ENCODE measurements at places on chromosomes 11 and 22.

GRCh38 chr11:22798901-22799300 is 30.7 kb downstream of the SVIP start:
- DNase-seq, result no peak

DNA sequence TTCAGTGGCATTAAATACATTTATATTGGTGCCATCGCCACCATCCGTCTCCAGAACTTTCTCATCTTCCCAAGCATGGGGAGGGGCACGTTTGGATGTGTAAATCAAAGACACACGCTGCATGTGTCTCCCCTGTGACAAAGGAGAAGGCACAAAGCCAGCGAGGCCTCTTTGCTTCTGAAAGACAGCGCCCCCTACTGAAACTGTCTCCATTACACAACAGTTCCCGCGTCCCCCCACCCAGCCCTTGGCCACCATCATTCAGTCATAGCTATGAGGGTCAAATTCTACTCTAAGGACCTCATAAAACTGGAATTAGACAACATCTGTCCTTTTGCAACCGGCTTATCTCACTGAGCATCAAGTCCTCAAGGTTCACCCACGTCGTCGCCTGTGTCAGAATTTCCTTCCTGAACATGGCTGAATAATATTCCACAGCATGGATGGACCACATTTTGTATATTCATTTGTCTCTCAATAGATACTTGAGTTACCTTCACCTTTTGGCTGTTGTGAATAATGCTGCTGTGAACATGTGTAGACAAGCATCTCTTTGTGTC is 64.8 kb downstream of the IGF2 start:
- no peak for DNase-seq

- no peak for DNase-seq
Observed at GRCh38 chr11:85813721-85814120, 2.8 kb upstream of the SYTL2 start.

DNA sequence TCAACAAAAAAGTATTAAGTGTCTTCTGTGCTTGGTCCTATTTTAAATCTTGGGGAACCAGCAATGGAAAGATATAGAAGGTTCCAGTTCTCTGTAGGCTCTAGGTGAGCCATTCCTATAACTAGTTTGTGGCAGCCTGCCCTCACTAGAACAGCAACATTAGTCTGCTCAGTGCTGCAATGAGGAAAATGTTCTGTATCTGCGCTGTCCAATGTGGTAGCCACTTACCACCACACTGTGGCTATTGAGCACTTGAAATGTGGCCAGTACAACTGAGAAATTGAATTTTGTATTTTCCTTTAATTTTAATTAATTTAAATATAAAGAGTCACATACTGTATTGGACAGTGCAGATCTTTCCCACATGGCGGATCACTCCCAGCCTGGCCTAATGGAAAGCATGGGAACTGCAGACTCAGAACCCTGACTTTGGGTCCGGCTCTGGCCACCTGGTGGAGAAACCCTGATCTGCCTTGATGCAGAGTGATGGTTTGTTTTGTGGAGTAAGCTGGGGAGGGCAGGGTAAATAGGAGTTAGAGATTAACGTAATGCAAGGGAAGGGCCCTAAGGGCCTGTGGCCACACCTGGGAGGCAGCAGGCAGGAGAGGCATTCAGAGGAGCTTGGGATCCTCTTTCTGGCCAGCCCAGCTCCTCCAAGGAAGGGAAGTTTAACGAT is 101.0 kb downstream of the ME3 start:
- DNase-seq, result no peak

- no peak for DNase-seq
Observed at GRCh38 chr11:47378010-47378835, at the start of gene SPI1. Gene SPI1 (minus strand): TSS chr11:47378547. CDS start chr11:47378353, 194 bp downstream.

DNA sequence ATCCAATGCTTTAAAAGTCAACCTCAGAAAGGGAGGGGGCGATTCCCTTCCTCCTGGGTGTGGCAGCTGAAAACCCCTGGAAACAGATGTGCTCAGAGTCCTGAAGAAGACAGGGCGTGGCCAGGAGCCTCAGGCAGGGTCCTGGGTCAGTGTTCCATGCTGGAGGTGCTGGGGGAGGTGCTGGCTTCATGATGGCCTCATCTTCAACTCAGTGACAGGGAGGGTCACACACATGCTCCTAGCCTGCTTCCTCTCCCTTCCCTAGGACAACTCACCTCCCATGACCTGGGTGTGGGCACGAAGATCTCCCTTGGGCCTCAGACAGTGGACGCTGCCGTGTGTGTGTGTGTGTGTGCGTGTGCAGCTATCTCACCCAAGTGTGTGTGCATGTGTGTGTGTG is 245.6 kb upstream of the B3GAT1 start:
- DNase-seq, result no peak

GRCh38 chr11:115617767-115618166 is 113.6 kb upstream of the CADM1 start:
- no peak for DNase-seq

DNA sequence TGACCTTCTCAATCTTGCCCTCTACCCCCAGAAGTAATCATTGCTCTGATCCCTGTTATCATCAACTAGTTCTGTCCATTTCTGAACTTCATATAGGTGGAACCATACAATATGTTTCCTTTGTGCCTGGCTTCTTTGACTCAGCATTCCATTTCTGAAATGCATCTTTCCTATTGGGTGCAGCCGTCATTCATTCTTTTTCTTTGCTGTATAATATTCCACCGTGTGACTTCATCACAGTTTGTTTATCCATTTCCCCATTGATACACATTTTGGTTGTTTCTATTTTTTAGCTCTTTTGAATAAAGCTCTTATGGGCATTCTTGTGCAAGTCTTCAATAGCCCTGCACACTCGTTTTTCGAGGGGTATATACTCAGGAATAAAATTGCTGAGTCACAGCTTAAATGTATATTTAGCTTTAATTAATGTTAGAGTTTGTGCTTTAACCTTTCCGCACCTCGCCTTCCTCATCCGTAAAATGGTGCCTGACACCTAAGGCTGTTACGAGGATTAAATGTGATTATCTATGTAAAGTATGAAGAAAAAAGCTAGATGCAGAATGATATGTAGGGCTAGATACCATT is 491.6 kb downstream of the MIAT start:
- DNase-seq, result no peak

GRCh38 chr11:83070731-83071566 is 748 bp downstream of the RAB30 start:
- DNase-seq, result no peak

GRCh38 chr11:120807414-120808150 is 216.3 kb upstream of the TBCEL start:
- DNase-seq, result no peak

GRCh38 chr11:68053981-68054812 is 15.4 kb downstream of the TCIRG1 start:
- no peak for DNase-seq

DNA sequence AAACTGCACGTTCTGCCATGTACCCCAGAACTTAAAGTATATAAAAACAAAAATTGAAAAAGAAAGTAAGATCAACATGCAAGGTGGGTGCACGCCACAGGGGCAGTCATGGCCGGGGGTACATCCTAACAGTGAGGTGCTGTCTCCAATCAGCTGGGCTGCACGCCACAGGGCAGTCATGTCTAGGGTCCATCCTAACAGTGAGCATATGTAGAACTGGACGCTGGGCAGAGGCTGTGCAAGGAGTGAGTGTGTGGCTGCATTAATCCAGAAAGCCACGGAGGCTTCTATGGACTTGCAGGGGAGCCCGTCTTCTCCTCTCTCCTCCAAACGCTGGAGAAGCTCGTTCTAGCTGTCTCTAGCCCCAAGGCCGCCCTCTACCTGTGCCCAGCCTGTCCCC is 1105.0 kb downstream of the BRD1 start:
- DNase-seq, result no peak

GRCh38 chr11:69337211-69337721 is 43.3 kb downstream of the MYEOV start:
- peak; percentile 57 for DNase-seq

- no peak for DNase-seq
Observed at GRCh38 chr11:74450318-74450717, 17.0 kb downstream of the KCNE3 start.
